ENCODE measurements at places on chromosomes 7 and 10.

GRCh38 chr10:118537623-118538022, 57.8 kb downstream of the PRLHR start:
- DNase-seq: no peak

GRCh38 chr10:17943033-17943745, 8.5 kb upstream of the SLC39A12 start:
- DNase-seq: no peak

DNA sequence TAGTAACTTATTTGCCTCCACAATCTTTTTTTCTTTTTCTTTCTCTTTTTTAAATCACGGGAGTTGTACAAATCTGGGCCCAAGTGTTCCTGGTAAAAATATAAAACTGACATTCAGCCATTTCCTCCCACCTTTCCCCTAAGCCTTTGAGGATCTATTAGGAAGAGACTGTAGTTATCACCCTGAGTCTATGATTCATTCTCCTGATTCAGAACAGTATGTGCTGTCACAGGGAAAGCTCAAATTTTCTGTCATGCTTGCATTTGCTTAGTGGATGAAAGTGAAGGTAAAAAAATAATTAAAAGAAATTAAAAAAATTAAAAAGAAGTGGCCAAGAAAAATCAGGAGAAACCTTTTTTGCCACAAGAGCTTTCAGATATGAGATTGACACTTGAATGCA, 71.7 kb downstream of the KIF20B start:
- DNase-seq: no peak

- DNase-seq: no peak
Measured at GRCh38 chr7:34762764-34763163, 104.7 kb downstream of the NPSR1 start.

DNA sequence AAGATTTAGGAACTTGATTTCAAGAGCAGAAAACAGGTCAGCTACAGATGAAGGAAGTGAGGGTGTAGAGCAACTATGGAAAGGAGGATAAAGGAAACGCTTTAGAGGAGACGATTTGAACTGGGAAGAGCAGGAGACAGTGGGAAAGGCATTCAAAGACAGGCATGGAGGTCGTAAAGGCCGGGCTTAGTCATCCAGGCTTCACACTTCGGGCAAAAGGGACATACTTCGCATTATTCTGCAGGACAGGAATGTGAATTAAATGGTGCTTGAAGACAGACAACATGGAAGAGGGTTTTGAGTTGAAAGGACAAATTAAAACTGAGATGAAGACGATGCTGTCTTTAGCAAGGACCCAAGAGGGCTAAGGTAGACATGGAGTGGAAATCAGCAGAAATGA, 8.1 kb downstream of the FAM171A1 start:
- DNase-seq: no peak

- no peak for DNase-seq
Measured at GRCh38 chr10:94997741-94998174, 59.3 kb downstream of the CYP2C9 start.

Measured in activated CD8-positive, alpha-beta memory T cell treated with anti-CD3 and anti-CD28 coated beads, Interleukin-2, amount 50 U/mL, for 4 hours (primary cell).